ENCODE measurements at places on chromosomes 2 and 18.

DNA sequence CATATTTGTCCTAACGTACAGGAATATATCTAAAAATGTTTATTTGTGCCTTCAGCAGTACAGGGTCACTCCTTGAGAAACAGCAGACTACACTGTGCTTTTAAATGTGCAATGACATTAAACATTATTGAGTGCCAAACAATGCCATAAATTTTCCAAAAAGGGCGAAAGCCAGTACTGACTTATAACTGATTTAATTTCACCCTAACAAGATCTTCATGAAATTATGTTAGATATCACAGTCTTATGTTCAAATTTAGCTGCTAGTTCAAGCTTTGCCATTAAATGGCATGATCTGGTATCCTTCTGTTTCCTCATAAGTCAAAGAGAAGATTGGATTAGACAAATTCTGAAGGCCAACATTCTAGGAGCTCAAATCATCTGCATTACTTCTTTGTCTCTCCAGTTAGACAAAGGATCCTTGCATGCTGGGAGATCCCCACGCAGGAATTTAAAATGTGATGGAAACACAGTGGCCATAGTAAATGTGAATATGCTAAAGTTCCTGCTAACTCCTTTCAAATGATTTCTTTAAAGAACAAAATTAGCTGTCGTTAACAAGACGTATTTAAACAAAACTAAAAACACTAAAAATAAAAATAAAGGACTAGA lies 129.3 kb upstream of the STON1 start:
- no peak for DNase-seq

DNA sequence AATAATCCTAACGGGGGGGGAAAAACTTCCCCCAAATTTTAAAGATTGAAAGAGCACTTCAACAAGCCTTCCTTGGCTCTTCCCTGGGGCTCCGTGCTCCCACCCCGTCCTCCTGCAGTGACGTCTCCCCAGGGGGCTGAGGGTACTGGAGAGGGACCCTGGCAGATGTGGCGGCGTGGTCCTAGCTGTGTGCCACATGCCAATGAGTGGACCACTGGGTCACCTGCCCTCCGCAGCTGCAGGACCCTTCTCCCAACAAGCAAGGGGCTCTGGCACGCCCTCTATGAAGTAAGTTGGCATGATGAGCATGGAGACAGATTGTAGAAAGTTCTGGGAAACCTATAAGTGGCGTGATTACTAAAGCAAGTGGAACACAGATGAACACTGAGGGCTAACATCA lies 46.7 kb downstream of the PXDN start:
- DNase-seq = no peak

- DNase-seq = no peak
These were observed 52.3 kb downstream of the DIS3L2 start for GRCh38 chr2:232013701-232014353.

GRCh38 chr2:226828191-226828590 lies 7.7 kb upstream of the RHBDD1 start:
- no peak for DNase-seq

GRCh38 chr2:152594022-152594766 lies 123.1 kb downstream of the PRPF40A start:
- no peak for DNase-seq

GRCh38 chr2:52022006-52022405 lies 990.1 kb upstream of the NRXN1 start:
- no peak for DNase-seq

GRCh38 chr2:24111407-24111901 lies 11.7 kb downstream of the PFN4 start:
- DNase-seq = no peak

DNA sequence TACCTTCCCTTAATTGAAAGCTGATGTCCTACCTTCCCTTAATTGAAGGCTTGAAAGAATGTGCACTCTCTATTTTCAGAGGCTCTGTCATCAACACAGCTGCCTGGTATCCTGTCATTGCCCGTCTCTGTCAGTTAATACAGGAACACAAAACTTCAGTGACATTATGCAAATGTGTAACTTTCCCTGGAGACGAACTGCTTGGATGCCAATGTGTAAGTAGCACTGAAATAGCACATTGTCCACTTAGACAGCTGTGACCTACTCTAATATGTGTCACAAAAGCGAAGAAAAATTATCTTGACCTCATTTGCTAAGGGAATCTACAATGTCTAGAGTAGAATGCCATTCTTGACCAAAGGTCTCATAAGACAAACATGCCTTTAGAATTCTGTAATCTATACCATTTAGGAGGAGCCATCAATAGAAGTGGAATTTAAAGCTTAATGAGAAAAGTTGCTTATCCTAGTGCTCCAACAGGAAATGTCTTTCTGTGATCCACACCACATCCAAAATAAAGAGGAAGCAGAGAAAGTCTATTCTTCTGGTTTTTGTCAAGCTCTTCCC lies 138.1 kb downstream of the BARD1 start:
- no peak for DNase-seq

DNA sequence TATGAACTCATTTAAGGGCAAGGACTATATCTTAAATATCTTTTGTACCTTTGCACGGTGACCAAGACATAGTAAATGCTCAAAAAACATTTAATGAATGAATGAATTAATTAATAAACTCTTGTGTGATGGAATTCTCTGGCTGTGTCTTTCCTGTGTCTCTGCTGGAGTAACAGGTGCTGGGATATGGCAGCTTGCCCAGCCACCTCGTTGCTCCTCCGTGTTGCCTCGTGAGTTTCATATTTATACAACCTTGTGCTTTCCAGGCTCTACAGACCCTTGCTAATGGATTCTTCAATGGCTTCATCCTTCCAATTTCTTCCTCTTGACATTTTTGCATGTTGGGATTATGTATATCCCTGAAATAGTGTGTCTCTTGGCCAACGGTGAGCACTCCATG lies 30.4 kb downstream of the CTAGE1 start:
- DNase-seq = no peak

DNA sequence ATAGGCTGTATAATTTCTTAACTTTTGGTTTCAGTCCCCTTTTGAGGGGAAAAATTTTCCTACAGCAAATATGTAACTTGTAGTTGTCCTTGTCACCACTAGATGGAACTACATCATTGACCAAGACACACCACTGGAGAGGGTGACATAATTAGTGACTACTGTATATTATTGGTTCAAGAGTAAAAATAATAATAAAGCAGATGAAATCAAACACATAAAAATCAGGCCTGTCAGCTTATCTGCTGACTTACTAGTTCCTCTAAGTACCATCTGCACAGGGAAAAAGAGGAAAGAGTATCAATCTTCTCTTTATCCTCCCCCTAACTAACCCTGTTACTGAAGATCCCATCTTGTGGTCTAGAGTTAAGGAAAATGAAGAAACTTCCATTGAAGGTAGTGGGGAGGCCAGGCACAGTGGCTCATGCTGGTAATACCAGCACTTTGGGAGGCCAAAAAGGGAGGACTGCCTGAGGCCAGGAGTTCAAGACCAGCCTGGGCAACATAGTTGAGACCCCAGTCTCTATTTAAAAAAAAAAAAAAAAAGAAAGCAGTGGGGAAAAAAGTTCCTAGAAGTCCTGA lies 29.6 kb upstream of the ENOSF1 start:
- no peak for DNase-seq

- no peak for DNase-seq
These were observed 207.7 kb downstream of the BCL2 start for GRCh38 chr18:63111671-63112402.
